Fibroblast of upper back skin (primary cell): ENCODE measurements at places on chromosomes 2 and 18.

- DNase-seq, result no peak
Measured at GRCh38 chr18:2395427-2396161, 175.7 kb downstream of the METTL4 start.

DNA sequence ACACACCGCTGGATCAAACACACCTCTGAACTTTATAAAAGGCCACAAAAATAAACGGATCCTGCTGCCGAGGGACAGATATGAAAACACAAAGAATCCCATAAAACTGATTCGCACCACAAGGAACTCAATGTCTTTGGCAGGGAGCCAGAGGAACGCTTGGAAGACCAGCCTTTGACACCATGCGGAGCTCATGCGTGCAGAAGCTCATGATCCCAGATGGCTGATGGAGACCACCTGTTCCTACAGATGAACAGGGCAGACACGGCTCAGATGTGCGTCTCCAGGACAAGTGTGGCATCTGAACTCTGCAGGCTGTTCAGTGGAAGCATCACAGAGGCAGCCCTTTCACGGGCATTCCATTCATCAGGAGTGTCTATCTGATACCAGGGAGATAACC lies 24.9 kb downstream of the COPS9 start:
- DNase-seq, result peak; percentile 10

DNA sequence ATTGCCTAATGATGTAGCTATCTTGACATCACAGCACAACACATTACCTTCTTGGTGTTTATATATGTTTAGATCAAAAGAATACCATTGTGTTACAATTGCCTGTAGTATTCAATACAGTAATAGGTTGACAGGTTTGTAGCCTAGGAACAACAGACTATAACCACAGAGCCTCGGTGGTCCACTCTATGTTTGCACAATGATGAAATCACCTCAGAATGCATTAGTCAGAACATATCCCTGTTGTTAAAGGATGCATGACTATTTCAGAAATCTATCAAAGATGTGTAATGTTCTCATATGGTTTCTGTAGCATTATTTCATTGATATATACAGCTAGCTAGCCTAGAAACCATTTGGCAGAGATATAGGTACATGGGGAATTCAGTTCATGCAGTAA lies 8.9 kb downstream of the METTL5 start:
- peak; percentile 86 for DNase-seq

DNA sequence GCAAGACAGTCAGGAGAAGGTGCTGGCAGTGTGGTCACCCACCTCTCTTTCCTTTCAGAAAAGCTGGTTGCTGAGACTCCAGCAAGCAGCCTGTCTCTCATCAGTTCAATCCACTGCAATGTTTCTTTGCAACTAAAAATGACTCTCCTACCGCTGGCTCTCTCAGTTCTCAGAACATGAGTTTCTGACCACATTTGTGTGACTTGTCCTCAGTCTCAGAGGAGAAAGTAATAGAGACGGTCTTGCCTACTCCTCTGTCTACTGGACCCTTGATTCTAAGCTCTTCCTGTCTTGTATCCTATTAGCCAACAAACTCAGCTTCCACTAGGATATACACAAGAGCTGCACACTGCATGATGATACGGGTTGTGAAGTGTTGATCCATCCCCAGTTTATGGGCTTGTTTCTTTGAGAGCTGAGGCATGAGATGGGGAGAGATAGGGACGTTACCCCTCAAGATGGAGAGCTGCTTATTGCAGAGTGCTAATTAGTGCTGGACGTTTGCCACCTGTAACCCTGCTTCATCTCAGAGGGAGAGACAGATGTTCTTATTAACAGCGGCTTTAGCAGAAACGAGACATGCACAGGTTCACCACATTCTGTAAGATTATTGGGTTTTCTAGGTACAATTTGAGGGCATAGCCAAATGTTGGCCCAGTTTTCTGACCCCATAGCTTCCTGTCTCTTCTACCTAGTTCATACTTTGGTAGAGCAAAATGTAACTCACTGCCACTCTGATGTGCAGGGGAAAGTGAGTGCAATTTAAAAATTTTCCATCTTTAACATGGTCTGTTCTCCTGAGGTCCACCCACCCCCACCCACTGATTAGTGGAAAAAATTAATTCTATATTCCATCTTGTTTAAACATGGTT lies 32.4 kb upstream of the YWHAQ start:
- no peak for DNase-seq

GRCh38 chr2:71422786-71423185 lies 30.6 kb upstream of the DYSF start:
- DNase-seq, result no peak

GRCh38 chr2:26637811-26638310 lies 3.3 kb downstream of the CIB4 start:
- DNase-seq, result no peak

DNA sequence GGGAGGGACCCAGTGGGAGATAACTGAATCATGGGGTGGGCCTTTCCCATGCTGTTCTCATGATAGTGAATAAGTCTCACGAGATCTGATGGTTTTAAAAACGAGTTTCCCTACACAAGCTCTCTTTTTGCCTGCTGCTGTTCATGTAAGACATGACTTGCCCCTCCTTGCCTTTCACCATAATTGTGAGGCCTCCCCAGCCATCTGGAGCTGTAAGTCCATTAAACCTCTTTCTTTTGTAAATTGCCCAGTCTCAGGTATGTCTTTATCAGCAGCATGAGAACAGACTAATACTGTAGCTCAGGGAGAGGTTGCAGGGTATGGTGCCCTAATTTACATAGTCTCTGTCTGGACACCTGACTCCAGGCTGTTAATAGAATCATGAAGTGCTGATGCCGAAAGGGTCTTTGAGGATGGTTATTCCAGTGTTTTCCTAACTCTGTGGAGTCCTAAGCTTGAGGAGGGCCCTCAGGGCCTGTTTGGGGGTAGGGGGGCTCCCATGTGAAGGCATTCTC lies 343.2 kb downstream of the ALK start:
- no peak for DNase-seq

DNA sequence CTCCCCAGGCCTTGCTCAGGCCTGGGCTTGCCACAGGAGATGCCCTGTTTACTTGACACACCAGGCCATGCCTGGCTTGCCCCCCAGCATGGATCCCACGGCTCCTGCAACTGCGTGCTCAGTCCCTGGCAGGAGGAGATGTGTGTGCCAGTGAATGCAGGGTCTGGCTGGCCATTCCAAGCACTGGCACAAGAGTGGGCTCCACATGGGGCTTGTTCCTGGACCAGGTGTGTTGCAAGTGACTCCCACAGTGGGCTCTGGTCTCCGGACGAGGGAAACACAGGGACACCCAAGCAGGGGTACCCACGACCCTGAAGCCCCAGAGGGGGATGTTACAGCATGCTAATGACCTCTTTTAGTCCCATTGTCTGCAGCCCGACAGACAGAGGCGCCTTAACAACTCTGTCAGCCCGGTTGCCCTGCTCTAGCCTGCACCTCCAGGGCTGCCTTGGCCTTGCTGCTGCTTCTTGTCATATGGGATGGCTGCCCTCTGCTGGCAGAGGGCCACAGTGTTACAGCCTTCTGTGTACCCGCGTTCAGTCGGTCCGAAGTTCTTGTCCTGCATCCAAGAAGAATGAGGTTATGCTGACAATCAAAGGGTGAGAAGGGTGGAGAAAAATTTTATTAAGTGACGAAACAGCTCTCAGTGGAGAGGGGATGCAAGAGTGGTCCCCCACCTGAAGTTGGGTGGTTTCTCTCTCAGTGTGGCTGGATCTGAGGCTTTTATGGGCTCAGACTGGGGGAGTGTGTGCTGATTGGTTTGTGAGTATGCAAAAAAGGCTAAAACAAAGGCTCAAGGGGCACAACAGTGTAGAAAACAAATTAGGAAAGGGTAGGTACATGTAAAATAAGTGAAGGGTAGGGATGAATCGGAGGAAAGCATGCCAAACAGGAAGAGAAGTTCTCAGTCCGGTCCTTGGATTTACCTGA lies 180.4 kb downstream of the MBD5 start:
- peak; percentile 48 for DNase-seq

DNA sequence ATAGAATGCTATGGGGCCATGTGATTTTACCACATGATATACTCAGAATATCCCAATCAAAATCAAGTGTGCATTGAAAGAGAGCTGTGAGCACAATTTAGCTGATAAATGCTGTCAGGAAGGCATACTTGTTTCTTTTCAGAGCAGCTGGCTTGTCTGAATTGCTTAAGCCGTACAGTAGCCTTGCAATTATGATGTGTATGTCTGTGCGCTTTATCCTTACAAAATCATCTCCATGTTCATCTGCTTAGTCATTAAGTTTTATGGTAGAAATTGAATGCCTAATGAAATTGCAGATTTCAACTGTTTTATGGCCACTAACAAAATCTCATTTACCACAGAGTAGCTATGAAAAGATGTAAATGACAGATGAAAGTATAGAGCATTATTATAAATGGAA lies 346.0 kb upstream of the DLGAP1 start:
- no peak for DNase-seq

GRCh38 chr2:56768973-56769372 lies 585.2 kb downstream of the CCDC85A start:
- no peak for DNase-seq

GRCh38 chr2:15733867-15734673 lies 142.4 kb downstream of the DDX1 start:
- peak; percentile 75 for DNase-seq

DNA sequence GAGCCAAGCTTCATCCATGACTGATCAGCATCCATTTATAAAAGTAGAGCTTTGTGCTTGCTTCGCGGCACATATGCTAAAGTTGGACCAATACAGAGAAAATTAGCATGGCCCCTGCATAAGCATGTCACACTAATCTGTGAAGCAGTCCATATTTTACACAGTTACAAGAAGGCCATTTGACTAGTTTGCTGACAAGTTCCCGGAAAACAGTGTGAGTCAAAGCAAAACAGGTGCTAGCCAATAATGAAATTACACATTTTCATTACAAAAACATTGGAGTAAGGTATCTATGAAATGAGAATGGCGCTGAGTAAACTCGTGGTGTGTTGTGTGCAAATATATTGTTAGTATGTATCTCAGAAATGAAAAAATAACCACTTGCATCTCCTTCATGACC lies 4.7 kb downstream of the ANKRD62 start:
- DNase-seq, result no peak

GRCh38 chr18:44842588-44843412 lies 162.1 kb downstream of the SETBP1 start:
- no peak for DNase-seq

DNA sequence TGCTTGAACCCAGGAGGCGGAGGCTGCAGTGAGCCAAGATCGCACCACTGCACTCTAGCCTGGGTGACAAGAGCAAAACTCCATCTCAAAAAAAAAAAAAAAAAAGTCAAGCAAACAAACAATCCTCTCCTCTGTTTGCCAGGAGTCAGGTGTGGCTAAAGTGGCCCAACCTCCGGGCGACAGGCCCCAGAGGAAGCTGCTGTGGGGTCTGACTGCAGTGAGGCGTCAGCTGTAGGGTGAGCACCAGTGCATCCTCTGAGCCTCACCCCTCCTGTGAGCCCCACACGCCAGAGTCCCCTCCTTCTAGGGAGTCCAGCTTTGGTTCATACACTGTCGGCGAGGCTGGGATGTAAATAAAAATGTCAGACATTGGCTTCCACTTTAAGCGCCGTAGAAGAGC lies 76.5 kb upstream of the HS6ST1 start:
- no peak for DNase-seq

DNA sequence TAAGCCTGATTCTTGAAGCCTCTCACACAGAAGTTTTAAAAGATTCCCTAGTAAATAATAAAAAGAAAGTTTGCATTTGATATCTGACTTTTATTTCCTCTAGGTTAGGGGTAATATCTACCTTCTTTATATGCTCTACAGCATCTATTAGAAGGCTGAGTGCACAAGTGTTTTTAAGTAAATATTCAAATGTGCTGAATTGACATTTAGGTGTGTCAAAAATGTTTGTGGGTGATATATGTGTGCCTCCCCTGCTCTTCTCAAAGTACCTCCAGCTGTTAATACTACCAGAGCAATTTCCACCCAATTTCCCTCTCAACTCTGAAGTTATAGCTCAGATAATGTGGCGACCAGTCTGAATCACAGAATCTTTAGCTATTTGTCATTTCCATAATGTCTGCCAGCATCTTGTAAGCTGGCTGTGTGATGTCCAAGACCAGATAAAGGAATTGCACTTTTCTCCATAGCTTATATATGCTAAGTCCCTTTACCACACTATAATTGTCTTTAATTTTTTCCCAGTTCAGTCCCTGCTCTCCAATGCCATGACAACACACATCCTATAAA lies 24.4 kb upstream of the ERMN start:
- peak; percentile 72 for DNase-seq

GRCh38 chr2:52238782-52239181 lies 1206.8 kb upstream of the NRXN1 start:
- no peak for DNase-seq

- DNase-seq, result no peak
Measured at GRCh38 chr18:35289727-35290093, 319 bp downstream of the ZSCAN30 start.

- DNase-seq, result no peak
Measured at GRCh38 chr2:595831-596592, 81.2 kb downstream of the TMEM18 start.

DNA sequence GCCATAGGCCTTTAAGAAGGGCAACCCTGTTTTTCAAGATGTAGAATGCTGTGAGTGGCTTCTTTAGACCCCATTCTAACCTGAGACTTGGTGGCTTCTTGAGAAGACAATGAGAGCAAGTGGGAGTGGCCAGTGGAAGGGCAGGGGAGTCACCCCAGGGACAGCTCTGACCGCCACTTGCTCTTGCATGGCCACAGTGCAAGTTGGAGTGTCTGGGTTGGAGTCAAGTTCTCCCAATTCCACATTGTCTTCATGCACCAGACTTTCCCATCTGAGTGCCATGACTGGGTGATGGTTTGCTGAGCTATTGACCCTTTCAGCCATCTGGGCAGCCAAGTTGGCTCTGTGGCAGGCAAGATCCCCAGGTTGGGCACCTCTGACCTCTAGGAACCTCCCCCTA lies 148.0 kb upstream of the SKOR2 start:
- no peak for DNase-seq

GRCh38 chr2:174546519-174547506 lies 50.8 kb downstream of the WIPF1 start:
- peak; percentile 39 for DNase-seq

GRCh38 chr2:72024451-72025175 lies 123.0 kb downstream of the CYP26B1 start:
- DNase-seq, result no peak

DNA sequence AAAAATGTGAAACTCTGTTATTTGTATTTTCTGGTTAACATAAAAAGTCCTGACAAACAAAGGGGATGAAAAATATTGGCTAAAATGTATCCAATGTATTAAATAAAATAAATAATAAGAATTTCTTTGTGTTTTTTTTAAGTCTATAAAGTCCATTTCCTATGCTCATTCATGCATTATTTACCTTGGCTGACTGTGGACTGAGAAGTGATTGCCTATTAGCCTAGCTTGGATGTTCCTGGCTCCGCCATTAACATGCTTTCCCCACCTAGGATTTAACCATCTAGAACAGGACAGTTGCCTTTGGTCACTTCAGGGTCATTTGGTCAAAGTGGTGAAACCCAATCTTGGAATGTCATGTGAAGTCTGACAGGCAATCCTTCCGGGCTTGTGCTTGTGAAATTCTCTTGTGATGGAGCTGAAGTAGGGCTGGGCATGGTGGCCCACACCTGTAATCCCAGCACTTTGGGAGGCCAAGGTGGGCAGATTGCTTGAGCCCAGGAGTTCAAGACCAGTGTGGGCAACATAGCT lies 60.4 kb upstream of the TANC1 start:
- DNase-seq, result no peak

- no peak for DNase-seq
Measured at GRCh38 chr18:4751523-4751922, 296.4 kb upstream of the DLGAP1 start.

GRCh38 chr2:70658476-70658875 lies 104.8 kb upstream of the TGFA start:
- no peak for DNase-seq
